ENCODE measurements at places on chromosomes 11 and 22.
A peak's percentile ranks its signal among the peaks of the same experiment; 100 is the strongest.

- no peak for DNase-seq
These were observed 39.1 kb downstream of the BRSK2 start for GRCh38 chr11:1428762-1429316.

DNA sequence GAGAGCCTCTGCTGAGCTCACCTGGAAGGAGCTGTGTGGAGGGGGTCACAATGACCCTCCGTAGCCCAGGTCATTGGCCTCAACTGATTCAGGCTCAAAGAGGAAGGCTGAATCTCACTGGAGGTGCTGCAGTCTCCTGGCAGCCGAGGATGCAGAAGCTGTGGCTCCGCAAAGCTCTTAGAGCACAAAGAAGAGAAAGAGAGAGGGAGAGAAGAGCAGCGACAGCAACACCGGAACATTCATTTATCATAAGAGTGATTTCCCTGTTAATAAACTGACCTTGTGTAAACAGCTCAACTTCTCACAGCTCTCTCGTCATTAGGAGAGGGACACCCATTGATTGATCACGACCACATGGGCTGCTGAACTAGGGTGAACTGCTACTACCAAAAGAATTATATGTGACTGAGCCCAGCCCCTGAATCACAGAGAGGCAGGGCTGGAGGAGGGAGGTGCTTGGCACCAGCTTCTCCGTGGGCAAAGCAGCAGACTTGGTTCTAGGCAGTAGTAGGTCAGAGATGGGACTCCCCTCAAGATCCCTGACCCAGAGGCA lies 281.7 kb downstream of the NXPE2 start:
- DNase-seq = no peak

DNA sequence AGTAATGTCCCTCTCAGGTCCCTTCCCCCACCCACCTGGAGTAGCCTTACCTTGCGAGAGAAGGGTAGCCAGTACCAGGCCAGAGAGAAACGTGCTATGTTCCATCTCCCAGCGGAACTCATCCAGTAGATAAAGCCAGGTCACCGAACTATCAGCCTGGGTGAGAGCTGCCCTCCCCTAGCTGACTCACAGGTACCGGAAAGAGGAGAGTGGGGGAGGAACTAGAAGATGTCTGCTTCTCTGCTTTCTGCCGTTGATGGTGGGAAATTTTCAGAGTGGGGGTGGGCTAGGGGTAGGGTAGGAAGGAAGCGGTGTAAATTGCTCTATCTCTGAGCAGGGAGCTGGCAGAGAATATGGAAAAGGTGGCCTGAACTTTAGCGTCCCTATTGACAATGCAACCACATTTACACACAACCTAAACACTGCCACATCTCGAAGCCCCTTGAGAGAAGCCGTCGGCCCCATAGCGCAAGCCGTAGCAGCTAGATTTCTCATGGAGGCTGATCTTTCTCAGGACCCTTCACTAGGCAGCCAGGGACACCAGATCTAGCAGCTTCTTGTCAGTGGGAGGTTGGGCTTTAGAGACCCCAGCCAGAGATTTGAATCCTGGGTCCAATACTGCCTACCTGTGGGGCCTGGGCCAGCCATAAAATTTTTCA lies at the start of gene CD3D:
TSS of gene CD3D (minus strand) at position 203 of the 659 bp plus-strand sequence. CDS start at position 105, 98 bp downstream.
- DNase-seq = peak; percentile 67

DNA sequence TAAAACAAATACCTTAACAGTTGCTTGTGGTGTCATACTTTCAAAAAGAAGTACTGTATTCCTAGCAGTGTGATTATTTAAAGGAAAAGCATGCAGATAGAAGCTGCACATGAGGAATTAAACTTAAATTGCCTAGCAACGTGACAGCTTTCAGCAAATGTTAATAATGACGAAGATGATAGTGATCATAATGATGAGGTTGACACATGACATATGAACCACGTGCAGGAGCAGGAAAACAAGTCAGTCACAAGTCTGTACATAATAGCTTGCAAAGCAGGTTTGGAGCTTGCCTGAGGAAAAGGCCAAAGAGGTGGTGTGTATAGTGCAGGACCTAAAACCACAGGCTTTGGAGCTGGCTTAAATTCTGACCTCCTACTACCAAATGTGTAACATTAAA lies 30.6 kb upstream of the PIK3C2A start:
- no peak for DNase-seq

- DNase-seq = peak; percentile 30
These were observed 93.9 kb downstream of the TECTA start for GRCh38 chr11:121194731-121195596.

DNA sequence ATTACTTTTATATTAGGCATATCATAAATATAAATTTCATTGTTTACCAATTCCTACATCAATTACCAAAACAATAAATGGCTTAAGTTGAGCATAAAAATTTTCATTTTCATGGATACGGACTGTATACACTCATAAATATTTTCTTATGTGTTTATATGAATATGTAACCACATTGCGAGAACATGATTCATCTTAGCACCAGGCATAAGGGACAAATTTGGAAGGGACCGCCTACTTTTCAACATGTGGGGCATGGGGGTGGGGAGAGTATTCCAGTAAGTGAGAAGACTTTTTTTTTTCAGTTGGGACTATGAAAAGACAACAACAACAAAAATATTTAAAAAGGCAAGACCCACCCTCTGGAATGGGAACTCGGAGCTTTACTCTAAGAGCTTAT lies 296.1 kb downstream of the RAB38 start:
- DNase-seq = no peak

DNA sequence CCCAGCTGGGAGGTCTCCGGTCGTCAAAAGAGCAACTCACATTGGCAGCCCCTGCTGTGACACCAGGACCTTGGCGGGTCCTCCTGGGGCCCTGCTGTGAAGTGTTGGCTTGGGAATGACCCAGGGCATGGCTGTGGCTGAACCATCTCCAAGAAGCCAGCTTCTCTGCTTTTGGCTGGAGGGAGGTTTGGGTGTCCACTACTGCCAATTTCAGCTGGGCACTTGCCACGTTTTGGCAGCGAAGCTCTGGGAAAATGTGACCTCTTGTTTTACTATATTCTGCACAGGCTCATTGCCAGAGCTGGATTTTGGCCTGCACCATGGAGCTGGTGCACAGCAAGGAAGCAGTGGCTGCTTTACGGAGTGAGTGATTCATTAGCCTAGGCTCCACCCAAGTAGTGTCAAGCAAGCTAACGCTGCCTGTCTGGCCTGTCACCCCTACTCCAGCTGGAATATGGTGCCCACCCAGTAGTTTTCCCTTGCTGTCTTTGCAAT lies 24.3 kb upstream of the SMCO4 start:
- DNase-seq = no peak

- DNase-seq = no peak
These were observed 188.9 kb upstream of the SESN3 start for GRCh38 chr11:95419915-95420314.

DNA sequence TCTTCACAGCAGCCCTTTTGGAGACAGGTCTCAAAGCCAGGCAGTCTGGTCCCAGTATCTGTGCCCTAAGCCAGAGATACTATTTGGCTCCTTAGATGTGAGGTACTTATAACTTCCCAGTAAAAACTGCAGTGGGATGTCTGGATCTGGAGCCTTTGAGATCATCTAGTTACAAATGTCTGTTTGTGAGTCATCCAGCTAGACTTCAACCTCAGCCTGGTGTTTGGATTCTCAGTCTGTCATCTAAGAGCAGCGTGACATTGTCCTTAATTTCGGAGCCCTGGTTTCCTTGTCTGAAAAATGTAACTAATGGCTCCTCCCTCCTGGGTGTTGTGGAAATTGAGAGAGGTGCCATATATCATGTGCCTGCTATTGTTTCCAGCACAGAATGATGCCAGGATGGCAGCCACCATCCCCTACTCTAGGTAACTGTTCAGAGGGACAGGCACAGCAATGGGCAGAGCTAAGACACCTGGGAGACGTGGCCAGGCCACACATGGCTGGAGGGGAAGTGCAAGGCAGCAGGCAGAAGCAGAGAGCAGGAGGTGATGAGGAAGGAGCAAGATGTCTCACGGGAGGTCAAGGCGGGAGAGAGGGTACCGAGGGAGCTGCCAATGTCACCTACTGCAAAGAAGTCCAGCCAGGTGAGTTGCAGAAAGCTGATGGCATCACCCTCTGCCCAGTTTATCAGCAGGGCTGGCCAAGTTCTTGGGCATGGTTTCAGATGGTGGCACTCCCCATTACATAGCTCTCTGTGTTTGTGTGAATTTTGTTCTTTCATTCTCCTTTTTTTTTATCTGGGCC lies 20.6 kb upstream of the ST3GAL4 start:
- no peak for DNase-seq

DNA sequence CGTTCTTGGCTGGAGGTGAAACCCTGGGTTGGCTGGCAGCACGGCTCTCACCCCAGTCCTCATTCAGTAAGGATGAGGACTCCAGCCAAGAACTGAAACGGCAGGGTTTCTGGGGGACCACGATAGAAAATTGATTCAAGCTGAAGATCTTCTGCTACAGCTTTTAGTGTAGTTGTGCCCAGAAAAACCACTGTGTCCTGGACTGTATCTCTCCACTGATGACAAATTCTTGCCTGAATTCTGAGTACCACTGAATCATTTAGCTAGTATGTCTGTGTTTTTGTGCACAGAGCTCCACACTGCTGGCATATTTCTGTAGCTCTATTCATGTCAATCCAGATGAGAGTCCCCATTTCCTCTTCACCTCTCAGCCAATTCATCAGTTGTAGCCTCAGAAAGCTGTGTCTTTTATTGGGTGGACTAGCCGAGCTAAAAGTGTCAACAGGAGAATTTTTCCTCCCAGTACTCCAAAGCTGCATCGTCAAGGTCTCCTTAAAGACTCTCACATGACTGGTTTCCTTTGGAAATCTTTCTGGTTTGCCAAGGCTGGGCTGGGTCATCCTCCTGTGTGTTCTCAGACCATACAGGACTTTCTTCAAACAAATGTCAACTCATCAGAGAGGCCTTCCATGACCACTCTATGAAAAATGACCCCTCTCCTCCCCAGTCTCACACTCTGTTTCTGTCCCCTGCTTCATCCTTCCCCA lies 144.6 kb downstream of the LDLRAD3 start:
- no peak for DNase-seq

DNA sequence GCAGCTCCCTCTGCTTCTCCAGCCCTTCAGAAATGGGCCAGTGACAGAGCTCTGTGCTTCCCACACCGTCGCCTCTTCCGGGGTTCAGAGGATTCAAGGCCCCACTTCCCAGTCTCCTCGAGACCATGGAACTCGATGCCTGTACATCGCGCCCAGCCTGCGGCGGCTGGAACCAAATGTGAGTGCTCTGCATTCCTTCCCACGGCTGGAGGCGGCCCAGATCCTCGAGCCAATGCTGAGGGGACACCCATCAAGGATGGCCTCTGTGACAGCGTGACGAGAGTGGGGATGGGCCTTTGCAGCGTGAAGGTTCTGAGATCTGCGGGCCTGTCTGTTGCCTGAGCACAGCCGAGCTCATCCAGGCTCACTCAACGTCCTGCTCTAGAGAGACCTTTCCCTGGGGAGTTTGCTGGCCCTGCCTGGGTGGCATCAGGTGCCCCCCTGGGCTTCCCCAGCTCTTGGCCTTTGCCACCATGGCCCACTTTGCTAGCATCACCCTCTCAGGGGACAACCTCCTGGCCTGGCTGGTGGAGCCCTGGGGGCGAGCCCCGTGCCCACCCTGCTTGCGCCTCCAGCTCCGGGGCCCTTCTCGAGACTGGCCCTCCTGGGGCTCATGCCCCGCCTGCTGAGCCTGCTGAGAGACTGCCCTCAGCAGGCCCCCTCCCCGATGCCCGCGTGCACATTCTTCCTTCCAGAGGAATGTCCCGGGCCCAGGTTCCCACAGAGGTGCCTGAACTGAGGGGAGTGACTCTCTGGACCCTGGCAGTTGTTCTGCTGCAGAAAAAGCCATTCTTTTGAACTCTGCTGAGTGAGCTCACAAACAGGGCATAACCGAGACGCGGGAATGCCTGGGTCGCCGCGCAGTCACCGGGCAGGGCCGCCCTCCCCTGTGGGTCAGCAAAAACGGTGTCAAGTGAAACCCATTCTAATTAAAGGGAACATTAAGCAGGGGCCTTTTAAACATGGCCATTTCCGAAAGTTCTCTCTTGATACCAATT lies 7.3 kb upstream of the MYEOV start:
- no peak for DNase-seq

GRCh38 chr11:62909107-62909894 lies 11.9 kb downstream of the CHRM1 start:
- peak; percentile 32 for DNase-seq

- no peak for DNase-seq
These were observed 560 bp downstream of the PHOX2A start for GRCh38 chr11:72243173-72244059.

DNA sequence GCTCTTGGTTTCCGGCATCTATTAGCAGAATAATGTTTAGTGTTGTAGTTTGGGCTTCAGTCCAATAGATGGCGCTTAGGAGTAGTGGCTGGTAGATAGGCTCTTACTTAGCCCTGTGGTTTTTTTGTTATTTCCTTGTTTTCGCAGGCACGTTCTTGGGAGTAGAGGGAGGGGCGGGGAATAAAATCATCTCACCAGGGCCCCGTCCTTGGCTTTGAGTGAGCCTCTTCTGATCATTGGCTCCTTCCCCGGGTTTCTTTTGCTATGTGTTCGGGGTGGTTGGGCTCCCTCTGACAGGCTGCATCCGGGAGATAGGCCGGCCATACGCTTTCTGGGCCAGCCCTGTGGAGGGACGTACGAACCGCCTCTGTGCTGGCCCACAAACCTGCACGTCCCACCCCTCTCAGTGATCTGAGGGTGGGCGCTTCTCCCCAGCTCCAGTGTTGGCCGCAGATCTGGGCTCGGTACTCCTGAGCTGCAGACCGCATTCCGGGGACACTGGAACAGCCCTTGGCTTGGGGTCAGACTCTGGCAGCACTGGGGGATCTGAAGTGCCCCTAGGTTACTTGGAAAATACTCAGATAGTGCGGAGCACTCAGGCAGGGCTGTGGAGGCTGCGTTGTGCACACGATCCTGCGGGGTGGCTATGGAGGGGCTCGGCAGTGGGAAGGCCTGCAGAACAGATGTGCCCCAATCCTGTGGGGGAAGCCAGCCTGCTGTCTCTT lies 217.0 kb downstream of the DYNC2H1 start:
- DNase-seq = peak; percentile 8

- DNase-seq = no peak
These were observed 390.0 kb upstream of the CADM1 start for GRCh38 chr11:115894176-115894575.

GRCh38 chr11:44305470-44306051 lies 4.4 kb downstream of the ALX4 start:
- peak; percentile 31 for DNase-seq

DNA sequence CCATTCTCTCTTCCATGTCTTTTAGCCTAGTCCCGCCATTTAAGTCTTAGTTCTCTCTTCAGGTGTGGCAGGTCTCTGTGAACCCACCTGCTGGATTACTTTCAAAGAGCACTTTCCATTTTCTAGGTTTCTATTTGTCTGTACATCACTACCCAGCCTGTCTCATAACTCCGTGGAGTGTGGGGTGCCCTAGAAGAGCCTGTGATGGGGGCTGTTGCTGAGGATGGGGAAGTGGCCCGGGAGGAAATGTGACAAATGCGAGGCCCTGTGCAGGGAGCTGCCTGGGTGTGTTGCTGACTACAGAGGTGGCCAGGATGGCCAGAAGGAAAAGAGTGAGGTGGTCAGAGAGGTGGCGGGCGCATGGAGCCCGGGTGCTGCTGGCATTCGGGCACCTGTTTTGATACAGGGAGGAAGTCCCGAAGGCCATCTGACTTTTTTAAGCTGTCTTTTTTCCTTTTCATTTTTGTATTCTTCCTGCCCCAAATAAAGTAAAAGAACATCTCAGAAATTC lies 10.7 kb downstream of the DGCR8 start:
- no peak for DNase-seq
